ENCODE measurements at places on chromosomes 6 and 20. TPM values are rescaled to one million over a fixed set of nuclear protein-coding genes. Genes with fewer than 3 reads are reported as not detected.

GRCh38 chr6:134247231-134247833, 70.6 kb downstream of the SGK1 start:
- H3K27me3 ChIP-seq, result no peaks in the 10 kb centered on the region
- H3K36me3 ChIP-seq, result no peaks in the 10 kb centered on the region
- peaks cover 5% of the 10 kb centered on the region for H3K4me1 ChIP-seq

DNA sequence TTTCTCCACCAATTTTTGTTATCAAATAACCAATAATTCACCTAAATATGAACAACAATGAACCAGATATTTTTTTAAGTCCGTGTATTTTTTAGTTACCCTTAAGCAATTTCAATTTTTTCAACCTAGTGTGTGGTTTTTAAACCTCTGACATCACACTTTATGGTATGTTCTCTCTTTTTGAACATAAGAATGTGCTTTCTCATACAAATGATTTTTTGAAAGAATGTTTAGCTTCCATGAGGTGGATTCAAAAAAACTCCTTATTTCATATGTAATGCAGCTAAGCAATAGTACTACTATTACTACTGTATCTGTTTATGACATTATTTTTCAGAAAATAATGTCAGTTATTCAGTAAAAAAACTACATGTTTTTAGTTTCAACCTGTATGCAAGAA, 19.4 kb upstream of the MEI4 start:
- H3K27ac ChIP-seq, result no peak overlapping the region
- DNase-seq, result no peak
- no peak overlapping the region for H3K4me3 ChIP-seq

GRCh38 chr6:45969883-45970282, 45.8 kb downstream of the CLIC5 start:
- DNase-seq, result no peak
- no peak overlapping the region for H3K27ac ChIP-seq
- no peaks in the 10 kb centered on the region for H3K27me3 ChIP-seq
- no peak overlapping the region for H3K4me3 ChIP-seq

The SAMD5 gene
- 11.1 TPM for polyA plus RNA-seq

The HLA-A gene
- polyA plus RNA-seq, result 1,143 TPM

The KCNK15 gene
- polyA plus RNA-seq, result 0.62 TPM

The SCRT2 gene
- polyA plus RNA-seq, result not detected

The TCP11 gene
- 0.41 TPM for polyA plus RNA-seq

- no peaks in the 10 kb centered on the region for H3K27me3 ChIP-seq
- H3K36me3 ChIP-seq, result no peaks in the 10 kb centered on the region
- DNase-seq, result no peak
- H3K4me3 ChIP-seq, result no peak overlapping the region
- H3K27ac ChIP-seq, result no peak overlapping the region
These were observed 14.1 kb downstream of the SAMD5 start for GRCh38 chr6:147522597-147522996.

DNA sequence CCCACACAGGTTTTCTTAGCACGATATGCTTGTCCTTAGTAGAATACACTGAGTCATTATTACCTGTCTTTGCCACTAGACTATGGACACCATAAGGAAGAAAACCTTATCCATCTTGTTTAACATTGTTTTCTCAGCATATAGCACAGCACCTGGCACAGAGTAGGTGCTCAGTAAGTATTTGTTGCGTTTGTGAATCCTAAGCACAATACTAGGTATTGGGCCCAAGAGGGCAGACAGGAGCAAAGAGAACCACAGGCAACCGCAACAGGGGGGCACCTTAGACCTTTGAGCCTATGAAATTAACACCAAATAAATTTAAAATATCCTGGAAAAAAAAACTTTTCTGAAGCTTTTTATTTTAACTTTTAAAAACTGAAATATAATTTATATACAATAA, 3.7 kb upstream of the NCOA6 start:
- no peak overlapping the region for H3K4me3 ChIP-seq
- H3K36me3 ChIP-seq, result no peaks in the 10 kb centered on the region
- no peak for DNase-seq
- no peaks in the 10 kb centered on the region for H3K27me3 ChIP-seq
- no peaks in the 10 kb centered on the region for H3K4me1 ChIP-seq

DNA sequence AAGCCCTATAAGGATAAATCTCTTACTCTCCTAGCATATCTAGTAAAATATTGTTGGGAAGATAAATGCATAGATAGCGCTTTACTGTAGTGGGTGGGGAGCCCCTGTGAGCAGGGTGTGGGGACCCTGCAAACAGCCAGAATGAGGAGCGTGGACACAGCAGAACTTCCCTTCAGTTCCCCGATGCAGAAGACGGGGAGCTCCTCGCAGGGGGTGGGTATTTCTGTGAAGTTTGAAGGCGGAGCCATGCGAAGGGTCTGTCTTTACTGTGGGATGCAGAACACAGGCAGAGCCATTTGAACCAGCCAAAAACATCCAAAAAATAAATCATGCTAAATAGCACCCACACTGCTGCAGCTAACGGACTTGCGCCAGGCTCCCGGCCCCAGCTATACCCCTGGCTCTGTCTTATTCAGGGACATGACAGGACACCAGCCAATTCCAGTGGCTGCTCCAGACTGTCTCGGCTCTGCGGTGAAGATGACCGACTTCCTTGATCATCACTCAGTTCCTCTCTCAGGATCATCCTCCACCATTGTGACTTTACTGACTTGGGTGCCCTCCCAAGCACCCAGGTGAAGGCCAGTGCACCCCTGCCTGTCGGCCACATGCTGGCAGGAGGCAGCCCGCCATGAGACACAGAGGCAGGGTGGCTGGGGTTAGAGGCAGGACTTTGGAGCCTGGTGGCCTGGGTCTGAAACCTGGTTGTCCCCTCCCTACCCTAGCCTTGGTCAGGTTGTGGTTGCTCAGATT, 134.5 kb downstream of the SMOC2 start:
- H3K4me3 ChIP-seq, result no peak overlapping the region
- H3K36me3 ChIP-seq, result no peaks in the 10 kb centered on the region
- H3K27ac ChIP-seq, result no peak overlapping the region
- no peaks in the 10 kb centered on the region for H3K4me1 ChIP-seq
- H3K27me3 ChIP-seq, result no peaks in the 10 kb centered on the region
- DNase-seq, result no peak

The RCAN2 gene
- 37.4 TPM for polyA plus RNA-seq

The KHDC1 gene
- 1.7 TPM for polyA plus RNA-seq

- H3K27ac ChIP-seq, result peak overlapping the region; percentile 14
- H3K36me3 ChIP-seq, result no peaks in the 10 kb centered on the region
- DNase-seq, result peak; percentile 90
- no peaks in the 10 kb centered on the region for H3K4me1 ChIP-seq
- peaks cover 23% of the 10 kb centered on the region for H3K27me3 ChIP-seq
- H3K4me3 ChIP-seq, result peak overlapping the region; percentile 54
These were observed 44.2 kb upstream of the SUPT3H start for GRCh38 chr6:45421709-45422502.

- H3K4me1 ChIP-seq, result no peaks in the 10 kb centered on the region
- H3K27ac ChIP-seq, result no peak overlapping the region
- no peak overlapping the region for H3K4me3 ChIP-seq
- H3K27me3 ChIP-seq, result no peaks in the 10 kb centered on the region
These were observed 49.2 kb downstream of the TGM2 start for GRCh38 chr20:38115896-38116295.

GRCh38 chr20:19692685-19693119, 65.4 kb upstream of the RIN2 start:
- H3K4me1 ChIP-seq, result peaks cover 4% of the 10 kb centered on the region
- no peaks in the 10 kb centered on the region for H3K36me3 ChIP-seq
- no peak overlapping the region for H3K27ac ChIP-seq
- no peak overlapping the region for H3K4me3 ChIP-seq
- H3K27me3 ChIP-seq, result no peaks in the 10 kb centered on the region

The CEP250 gene
- polyA plus RNA-seq, result 4.9 TPM

GRCh38 chr6:13485303-13485702, 2.1 kb downstream of the GFOD1 start:
- no peak for DNase-seq
- no peaks in the 10 kb centered on the region for H3K36me3 ChIP-seq
- peaks cover 10% of the 10 kb centered on the region for H3K27me3 ChIP-seq
- no peak overlapping the region for H3K27ac ChIP-seq

- no peaks in the 10 kb centered on the region for H3K4me1 ChIP-seq
- no peaks in the 10 kb centered on the region for H3K27me3 ChIP-seq
- no peak overlapping the region for H3K27ac ChIP-seq
- no peaks in the 10 kb centered on the region for H3K36me3 ChIP-seq
These were observed 90.6 kb upstream of the TOP1 start for GRCh38 chr20:40938020-40938419.

The MARCKS gene
- polyA plus RNA-seq, result 14.0 TPM

GRCh38 chr6:80165143-80165542, 58.7 kb downstream of the BCKDHB start:
- H3K4me1 ChIP-seq, result no peaks in the 10 kb centered on the region
- no peaks in the 10 kb centered on the region for H3K36me3 ChIP-seq
- no peak for DNase-seq
- no peak overlapping the region for H3K4me3 ChIP-seq
- no peaks in the 10 kb centered on the region for H3K27me3 ChIP-seq

GRCh38 chr6:132235596-132236280, 165.5 kb downstream of the MOXD1 start:
- no peaks in the 10 kb centered on the region for H3K4me1 ChIP-seq
- no peak overlapping the region for H3K27ac ChIP-seq
- H3K4me3 ChIP-seq, result no peak overlapping the region
- DNase-seq, result no peak
- H3K27me3 ChIP-seq, result no peaks in the 10 kb centered on the region

- H3K36me3 ChIP-seq, result no peaks in the 10 kb centered on the region
- H3K4me1 ChIP-seq, result no peaks in the 10 kb centered on the region
- no peak overlapping the region for H3K27ac ChIP-seq
These were observed 49.6 kb upstream of the CCDC28A start for GRCh38 chr6:138724015-138724414.

DNA sequence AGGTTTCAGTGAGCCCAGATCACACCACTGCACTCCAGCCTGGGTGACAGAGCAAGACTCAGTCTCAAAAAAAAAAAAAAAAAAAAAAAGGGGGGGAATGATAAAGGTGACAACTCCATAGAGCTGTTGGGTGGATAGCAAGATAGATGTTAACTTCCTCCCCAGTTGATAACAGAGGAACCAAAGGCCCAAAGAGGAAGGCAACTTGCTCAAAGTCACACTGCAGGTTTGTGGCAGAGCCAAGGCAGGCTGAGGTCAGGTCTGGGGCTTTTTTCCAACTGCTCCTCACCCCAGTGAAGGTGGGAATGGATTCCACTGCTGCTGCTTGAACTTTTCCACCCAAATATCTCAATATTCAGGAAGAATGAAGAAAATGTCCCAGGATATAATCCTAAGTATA, 26.7 kb downstream of the HCK start:
- no peak for DNase-seq
- H3K27ac ChIP-seq, result no peak overlapping the region
- H3K36me3 ChIP-seq, result no peaks in the 10 kb centered on the region
- no peak overlapping the region for H3K4me3 ChIP-seq

DNA sequence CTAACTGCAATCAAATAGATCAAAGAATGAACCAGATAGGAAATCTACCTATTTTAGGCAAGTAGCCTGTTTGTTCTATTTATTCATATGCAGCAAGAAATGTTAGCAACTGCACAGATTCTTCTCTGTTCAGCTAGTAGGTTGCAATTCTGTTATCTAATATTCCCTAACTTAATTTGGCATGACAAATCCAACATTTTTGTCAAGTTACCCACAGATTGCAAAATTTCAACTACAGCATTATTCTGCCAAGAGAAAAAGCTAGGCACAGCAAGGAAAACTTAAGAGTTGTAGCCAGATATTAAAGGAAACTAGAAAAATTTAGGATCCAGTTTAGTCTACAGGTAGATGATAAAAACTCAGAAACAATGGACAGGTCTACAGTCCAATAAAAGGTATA, 104.4 kb upstream of the SYNCRIP start:
- no peaks in the 10 kb centered on the region for H3K4me1 ChIP-seq
- H3K27ac ChIP-seq, result no peak overlapping the region
- no peaks in the 10 kb centered on the region for H3K27me3 ChIP-seq

DNA sequence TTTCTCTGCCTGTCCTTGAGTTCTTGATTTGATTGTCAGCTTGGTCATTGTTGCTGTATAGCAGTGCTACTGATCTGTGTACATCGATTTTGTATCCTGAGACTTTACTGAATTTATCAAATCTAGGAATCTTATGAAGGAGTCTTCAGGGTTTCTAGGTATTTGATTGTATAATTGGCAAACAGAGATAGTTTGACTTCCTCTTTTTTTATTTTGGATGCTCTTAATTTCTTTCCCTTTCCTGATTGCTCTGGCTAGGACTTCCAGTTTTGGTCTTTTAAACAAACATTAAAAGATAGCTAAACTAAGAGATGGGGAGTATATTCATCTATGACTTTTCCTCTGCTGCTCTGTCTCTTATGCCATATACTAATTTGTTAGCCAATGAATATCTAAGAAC, 62.4 kb downstream of the NCOA7 start:
- peaks cover 3% of the 10 kb centered on the region for H3K36me3 ChIP-seq
- H3K4me1 ChIP-seq, result peaks cover 4% of the 10 kb centered on the region
- no peak overlapping the region for H3K27ac ChIP-seq
- H3K27me3 ChIP-seq, result no peaks in the 10 kb centered on the region
- no peak overlapping the region for H3K4me3 ChIP-seq

The MATN4 gene
- polyA plus RNA-seq, result 0.19 TPM

DNA sequence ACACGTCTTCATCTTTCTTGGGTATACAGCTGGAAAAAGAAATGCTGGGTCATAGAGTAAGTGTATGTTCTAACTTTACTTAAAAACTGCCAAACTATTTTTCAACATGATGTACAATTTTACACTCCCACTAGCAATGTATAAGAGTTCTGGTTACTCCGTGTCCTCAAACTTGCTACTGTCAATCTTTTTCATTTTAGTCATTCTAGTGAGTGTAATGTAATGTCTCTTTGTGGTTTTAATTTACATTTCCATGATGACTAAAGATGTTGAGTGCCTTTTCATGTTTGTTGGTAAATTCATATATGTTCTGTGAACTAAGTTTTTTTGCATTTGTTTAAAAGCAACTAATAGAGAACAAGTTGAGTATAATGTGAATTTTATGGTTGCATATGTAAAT, 43.9 kb downstream of the ATG5 start:
- H3K27me3 ChIP-seq, result no peaks in the 10 kb centered on the region
- H3K27ac ChIP-seq, result no peak overlapping the region
- no peak overlapping the region for H3K4me3 ChIP-seq
- H3K4me1 ChIP-seq, result no peaks in the 10 kb centered on the region
- no peak for DNase-seq
- H3K36me3 ChIP-seq, result no peaks in the 10 kb centered on the region

GRCh38 chr6:82584194-82584695, 220.6 kb downstream of the TPBG start:
- no peaks in the 10 kb centered on the region for H3K4me1 ChIP-seq
- DNase-seq, result no peak
- H3K27ac ChIP-seq, result no peak overlapping the region
- no peak overlapping the region for H3K4me3 ChIP-seq

DNA sequence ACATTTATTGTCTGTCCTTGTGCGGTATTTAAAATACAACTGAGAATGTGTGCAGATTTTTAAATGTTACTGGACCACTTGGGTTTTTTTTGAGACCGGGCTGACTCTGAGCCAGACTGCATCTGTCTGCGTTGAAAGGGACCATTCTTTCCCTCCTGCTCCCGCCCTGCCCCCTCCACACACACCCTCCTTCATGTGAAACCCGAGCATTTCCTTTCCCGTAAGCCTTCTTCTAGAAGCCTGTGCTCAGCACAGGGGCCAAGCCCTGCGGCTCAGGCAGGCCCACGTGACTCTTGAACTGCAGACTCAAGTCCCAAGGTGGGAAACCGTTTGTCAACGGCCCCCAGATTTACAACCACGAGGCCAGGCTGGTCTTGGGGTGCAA, 82.7 kb upstream of the FOXC1 start:
- H3K36me3 ChIP-seq, result no peaks in the 10 kb centered on the region
- H3K27me3 ChIP-seq, result no peaks in the 10 kb centered on the region
- peak; percentile 89 for DNase-seq

The EPPIN gene
- polyA plus RNA-seq, result not detected

- no peak overlapping the region for H3K4me3 ChIP-seq
- peak; percentile 83 for DNase-seq
- H3K36me3 ChIP-seq, result no peaks in the 10 kb centered on the region
- no peaks in the 10 kb centered on the region for H3K27me3 ChIP-seq
- no peaks in the 10 kb centered on the region for H3K4me1 ChIP-seq
These were observed 314.0 kb upstream of the RSPO3 start for GRCh38 chr6:126804332-126805064.
